ENCODE measurements at places on chromosomes 7 and 10.

DNA sequence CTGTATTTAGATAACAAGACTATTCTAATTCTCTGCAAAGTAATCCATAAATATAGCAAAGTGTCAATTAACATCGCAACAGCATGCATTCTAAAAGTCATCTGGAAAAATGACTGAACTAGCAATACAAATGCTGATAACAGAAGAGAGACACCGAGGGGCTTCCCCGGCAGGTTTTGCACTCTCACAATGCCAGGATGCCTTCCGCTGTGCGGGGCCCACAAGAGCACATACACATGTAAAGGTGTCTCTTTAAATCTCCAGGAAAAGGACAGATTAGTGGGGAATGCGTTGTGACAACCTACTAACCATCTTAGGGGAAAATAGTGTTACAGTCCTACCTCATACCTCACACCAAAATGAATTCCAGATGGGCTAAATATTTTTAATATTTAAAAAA lies 86.9 kb downstream of the CXCL12 start:
- no peak for DNase-seq

DNA sequence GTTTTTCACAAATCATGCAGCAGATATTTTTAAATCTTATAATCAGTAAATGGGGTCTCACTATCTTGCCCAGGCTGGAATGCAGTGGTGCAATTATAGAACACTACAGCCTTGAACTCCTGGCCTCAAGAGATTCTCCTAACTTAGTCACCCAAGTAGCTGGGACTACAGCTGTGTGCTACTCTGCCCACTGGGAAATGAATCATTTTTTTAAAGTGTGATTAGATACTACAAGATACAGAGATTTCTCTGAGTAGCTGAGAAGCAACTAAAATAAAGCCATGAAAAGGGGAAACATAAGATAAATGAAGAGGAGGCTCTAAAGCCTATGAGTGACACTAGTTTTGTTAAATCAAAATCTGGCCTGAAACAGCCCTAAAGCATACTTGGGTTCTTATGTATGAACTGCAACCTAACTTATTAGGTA lies 119.7 kb downstream of the JMJD1C start:
- no peak for DNase-seq

DNA sequence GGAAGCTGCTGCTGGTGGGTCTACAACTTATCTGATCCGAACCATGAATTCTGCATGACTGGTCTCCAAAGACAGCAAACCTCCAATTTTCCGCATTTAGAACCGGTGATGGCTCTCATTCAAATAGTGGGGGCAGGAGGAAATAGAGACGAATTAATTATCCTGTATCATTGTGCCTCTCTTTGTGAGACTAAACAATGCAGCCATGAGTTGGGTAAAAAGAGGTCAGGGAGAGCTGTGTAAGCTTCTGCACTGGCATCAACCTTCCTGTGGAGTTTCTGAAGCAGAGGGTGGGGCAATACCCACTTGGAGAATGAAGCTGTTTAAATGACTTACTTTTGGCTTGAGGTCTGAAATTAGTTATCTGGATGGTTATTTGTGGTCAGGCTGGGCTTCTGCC lies 266.4 kb downstream of the SORCS3 start:
- DNase-seq: no peak

DNA sequence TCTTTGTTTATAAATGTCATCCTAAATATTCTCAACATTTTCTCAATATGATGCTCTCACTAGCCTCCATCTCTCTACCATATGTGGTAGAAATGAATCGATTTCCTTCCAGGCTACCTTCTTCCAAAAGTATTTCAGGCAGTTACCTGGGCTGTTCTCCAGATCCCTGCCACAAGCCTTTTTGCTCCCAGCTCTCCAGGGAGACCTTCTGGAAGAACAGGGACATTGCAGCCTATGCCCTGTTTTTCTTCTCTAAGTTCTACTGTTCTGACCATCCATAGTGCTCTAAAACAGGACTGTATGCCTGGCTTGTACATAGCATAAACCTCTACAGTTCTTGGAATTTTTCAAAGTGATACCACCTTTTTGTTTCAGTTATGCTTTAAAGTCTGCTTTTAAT lies 552.8 kb downstream of the ANKRD7 start:
- no peak for DNase-seq

DNA sequence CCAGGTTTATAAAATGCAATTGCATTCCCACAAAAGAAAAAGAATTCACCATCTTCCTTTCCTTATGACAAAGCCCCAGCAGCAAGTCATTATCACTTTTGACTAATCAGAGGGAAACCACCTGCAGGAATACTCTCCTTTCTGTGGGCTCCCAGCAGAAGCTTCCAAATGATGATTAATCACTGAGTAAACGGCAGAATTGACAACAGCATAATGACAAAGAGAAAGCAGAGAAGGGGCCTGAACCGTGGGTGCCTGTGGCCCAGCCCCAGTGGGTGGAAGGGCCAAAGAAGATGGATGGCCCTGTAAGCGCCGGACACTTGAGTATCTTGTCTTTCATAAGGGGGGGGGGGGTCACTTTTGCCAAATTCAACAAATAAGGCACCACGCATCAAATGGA lies 152.4 kb upstream of the NRBF2 start:
- no peak for DNase-seq

DNA sequence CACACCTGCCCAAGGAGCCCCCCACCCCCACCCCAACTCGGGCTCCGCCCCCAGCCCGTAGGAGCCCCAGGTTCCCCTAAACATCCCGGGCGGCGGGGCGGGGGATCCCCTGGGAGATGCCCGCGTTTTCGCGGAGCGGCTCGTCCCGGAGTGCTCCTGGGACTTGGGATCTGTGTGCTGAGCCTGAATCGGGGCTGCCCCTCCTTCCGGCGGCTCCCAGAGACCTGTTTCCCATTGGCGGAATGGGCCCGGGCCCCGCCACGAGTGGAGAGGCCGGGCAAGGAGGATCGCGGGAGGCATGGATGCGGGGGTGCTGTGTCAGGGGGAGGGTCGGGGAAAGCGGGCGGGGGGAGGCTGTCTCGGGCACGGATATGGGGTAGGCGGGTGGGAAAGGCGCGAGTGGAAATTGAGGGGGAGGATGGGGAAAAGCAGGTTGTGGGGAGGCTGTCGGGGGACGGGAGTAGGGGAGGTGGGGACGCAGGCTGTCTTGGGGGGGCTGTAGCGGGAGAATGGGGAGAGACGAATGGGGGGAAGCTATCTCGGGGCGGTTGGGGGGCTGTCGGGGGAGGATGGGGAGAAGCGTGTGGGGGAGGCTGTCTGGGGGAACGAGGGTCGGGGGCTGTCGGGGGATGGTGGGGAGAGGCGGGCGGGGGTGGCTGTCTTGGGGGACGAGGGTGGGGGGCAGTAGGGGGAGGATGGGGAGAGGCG lies 572 bp upstream of the BHLHA15 start:
- DNase-seq: peak; percentile 21

DNA sequence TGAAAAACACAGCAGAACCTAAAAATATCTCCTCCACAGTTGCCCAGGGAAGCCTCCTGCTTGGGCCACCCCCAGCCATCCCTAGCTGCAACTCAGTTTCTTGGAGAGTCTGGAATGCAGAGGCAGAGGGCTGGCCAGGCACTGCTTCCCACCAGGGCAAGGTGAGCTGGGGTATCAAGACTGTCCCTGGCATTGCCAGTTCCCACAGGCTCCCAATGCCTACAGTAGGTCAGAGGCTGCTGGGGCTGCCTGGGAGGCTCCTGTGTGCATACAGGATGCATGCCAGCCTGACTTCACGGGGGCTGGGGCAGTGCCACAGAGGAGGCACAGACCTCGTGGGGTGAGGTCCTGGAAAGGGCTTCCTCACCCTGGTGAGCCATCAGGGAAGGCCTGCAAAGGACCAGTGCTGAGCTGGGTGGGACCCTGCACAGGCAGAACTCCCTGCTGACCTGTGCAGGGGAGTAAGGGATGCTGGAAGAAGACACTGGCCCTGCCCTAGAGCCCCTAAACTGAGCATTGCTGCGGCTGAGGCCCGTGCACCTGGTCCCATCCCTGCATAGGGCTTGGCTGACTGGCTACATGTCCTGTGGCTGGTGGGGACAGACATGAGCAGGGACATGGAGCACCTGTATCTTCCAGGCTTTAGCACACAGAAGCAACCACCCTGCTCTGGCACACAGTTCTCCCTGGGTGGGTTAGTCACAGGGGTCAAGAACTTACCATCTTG lies 121.9 kb upstream of the RET start:
- no peak for DNase-seq

DNA sequence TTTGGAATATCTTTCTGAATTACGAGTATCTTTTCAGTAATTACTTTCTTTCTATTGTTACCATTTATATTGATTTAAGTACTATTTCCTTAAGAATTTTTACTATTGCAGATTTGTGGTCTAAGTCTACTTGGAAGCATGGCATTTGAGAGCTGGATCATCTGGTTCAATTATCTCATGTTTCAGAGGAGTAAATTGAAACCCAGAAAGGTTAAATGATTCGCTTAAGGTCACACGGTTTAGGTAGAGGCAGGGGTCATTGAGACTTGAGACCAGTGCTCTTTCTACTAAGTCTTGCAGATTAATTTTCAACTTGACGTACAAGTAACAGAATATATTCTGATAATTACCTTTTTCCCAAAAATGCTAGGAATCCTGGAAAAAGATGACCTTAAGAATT lies 109.2 kb upstream of the GLCCI1 start:
- DNase-seq: no peak

- no peak for DNase-seq
Measured at GRCh38 chr10:1677307-1677939, 59.9 kb downstream of the ADARB2 start.

DNA sequence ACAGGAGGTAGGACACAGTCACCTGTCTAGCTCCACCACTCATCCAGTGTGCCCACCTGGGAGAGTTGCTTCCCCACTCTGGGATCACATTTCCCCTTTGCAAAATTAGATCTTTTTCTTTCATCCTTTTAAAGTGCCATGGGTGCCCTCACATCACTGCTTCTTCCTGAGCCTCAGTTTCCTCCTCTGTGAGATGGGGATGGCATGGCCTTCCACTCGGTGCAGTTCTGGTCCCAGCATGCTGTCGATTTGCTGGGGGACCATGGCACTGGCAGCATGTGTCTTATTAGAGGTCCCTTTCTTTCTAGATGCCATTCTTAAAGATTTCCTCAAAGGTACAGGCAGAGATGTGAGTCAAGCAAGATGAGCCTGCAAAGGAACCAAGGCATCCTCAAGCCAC lies 158.3 kb upstream of the ZMIZ1 start:
- DNase-seq: no peak

DNA sequence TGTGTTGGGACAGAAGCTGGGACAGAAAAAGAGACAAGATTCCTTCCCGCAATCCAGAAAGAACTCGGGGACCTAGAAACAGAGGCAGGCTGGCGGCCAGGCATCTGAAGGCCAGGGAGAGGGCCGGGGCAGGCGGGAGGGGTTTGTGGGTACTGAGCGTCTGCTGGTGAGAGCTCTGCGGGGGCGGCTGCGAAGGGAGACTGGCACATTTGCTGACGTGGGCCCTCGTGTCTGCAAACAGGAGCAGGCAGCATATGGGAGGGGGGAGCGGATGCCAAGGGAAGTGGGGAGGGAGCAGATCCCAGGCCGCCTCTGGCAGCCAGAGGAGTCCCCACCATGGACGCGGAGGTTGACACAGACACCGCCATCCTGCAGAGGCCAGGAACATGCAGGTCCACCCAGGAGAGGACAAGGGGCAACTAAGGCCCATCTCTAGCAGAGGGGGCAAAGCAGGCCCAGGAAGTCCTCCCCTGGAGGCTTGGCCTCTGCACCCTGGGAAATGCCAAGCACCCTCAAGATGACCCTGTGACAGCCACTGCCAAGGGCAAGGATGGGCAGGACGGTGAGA lies 32.2 kb downstream of the KCNH2 start:
- peak; percentile 18 for DNase-seq

GRCh38 chr7:121714559-121715303 lies 158.2 kb upstream of the PTPRZ1 start:
- DNase-seq: no peak

- no peak for DNase-seq
Measured at GRCh38 chr7:1994931-1995330, 237.8 kb downstream of the MAD1L1 start.

DNA sequence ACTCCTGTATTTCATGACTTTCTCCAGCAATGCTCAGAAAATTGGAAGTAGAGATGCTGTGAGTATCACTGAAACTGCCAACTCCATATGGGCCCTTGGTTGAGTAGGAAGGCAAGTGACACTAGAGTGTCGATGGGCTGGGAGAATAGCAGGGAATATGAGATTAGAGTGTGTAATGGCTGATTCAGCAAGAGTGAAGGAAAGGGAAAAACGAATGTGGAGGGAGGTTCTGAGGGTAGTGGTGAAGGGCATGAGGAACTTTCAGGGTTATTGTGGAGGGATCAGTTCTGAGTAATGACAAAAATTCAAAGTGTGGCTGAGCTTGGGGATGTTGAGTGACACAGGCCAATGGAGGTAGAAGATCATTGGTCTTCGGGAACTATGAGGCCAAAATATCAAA lies 49.0 kb upstream of the PCGF5 start:
- no peak for DNase-seq

DNA sequence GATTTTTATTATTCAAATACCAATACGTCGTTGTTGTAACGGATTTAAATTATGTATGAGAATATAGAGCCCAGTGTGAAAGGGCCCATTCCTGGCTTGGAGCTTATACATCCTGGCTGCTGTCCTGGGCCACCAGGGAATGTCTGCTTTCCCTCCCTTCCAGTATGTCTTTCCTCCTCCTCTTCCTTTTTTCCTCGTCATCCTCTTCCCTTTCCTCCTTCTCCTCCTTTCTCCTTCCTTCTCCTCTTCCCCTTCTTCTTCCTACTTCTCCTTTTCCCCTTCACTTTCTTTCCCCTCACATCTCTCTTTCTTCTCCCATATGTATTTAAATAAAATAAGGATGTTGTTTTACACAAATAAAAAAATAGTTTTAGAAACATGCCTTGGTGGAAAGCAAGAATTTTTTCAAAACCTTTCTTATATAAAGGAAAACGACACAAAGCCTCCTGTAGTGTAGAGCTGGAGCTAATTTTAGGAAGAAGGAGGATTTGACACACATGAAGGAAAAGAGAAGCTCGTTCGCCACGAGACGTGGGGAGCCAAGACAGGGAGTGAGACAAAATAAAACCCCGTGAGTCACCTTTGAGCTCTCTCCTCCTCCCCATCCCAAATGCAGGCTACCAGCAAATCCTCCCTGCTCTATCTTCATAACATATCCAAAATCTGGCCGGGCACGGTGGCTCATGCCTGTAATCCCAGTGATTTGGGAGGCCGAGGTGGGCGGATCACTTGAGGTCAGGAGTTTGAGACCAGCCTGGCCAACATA lies 301.1 kb upstream of the LYZL1 start:
- DNase-seq: no peak

DNA sequence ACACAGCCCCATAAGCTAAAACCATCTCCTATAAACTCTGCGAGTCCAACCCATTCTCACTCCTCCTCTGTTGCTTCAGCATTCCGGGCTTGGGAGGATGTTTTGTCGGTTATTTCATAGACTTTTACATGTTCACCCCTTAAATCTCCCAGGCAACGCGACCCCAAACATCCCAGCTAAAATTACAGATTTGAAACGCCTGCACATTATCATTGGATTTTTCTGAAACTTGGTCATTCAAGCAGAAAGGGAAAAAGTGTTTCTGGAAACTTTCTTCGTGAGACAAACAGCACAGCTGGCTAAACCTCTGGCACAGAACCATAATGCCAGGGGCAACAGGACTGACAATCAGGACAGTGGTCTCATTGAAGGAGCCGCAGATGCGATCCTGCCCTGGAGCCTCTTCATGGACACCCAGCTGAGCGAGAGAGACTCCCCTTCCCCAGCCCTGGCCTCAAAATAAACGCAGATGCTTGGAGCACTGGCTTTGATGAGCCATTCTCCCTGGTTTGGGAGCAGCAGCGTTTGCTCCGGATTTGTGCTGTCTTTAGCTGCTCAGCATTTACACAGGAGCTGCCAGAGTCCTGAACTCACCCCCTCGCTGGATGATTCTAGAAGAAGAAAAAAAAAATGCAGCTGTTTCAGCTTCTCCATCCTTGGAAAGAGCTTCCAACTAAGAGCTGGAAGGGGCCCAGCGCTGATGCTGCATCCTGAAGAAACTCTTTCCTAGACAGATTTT lies 30.1 kb downstream of the AFAP1L2 start:
- no peak for DNase-seq
